ENCODE measurements at places on chromosomes 12 and 14. TPM values are rescaled to one million over a fixed set of nuclear protein-coding genes. Genes with fewer than 3 reads are reported as not detected.

C12orf50 gene
- total RNA-seq, result not detected

GRCh38 chr14:86027144-86027543 is 497.2 kb downstream of the FLRT2 start:
- DNase-seq, result no peak

GRCh38 chr12:117367006-117367638 is 5.7 kb upstream of the NOS1 start:
- DNase-seq, result no peak

DNA sequence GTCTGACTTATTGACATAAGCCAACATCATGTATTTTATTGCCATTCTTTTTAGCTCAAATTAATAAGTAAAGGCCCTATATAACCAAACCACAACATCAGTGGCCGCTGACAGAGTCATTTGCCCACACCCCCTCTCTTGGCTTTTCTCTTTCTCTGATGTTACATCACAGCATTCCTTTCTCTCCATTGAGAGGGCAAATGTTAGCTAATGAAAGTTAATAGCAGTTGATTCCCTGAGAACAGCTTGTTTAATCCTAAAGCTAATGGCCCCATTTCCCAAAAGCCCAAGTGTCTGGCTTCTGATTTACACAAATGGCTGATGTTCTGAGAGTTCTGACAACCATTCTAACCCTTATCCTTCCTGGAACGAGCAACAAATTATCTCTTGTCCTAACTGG is 308.8 kb downstream of the SNAPC1 start:
- no peak for DNase-seq

DNA sequence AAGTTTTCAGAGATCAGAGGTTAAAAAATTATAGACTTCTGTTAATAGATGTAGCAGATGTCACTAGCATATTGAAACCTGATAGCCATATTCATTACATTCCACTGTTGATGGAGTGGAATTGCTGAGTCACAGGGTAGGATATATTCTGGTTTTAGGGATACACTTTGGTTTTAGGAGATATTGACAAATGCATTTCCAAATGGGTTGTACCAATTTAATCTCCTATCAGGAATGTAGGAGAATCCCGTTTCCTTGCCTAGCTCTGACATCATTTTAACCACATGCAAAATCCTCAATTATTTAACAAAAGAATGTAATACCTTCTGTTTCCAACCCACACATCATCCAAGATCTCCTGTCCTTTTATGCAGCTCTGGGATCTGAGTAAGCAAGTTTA is 30.7 kb upstream of the ESR2 start:
- DNase-seq, result no peak

GRCh38 chr12:48807981-48808380 is 10.3 kb upstream of the CACNB3 start:
- DNase-seq, result no peak

All from CD8-positive, alpha-beta memory T cell (primary cell).